Hindlimb muscle (tissue), 1 donor: ENCODE measurements at places on chromosomes 7 and 10.

- no peak for DNase-seq
Measured at GRCh38 chr7:18828994-18829857, 288.2 kb downstream of the TWIST1 start.

GRCh38 chr7:105600720-105601550, 19.6 kb upstream of the EFCAB10 start:
- DNase-seq: no peak

DNA sequence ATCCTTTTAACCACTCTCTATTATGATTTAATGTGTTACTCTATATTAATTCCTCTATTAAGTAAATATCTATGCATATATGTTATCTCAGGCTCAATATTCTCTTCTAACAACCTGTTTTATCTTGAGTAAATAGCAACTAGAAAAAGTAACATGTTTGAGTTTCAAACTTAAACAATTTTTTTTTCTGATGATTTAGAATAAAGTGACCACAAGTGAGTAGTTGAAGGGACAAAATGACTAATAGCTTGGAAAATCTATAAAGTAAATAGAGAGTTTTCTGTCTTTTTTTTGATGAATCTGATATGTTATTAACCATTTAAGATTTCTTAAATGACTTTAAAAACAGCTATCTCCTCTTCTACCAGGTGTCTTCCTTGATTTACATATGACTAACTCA, 483.8 kb downstream of the TFEC start:
- DNase-seq: no peak

- no peak for DNase-seq
Measured at GRCh38 chr10:130630135-130630534, 493.9 kb downstream of the GLRX3 start.

DNA sequence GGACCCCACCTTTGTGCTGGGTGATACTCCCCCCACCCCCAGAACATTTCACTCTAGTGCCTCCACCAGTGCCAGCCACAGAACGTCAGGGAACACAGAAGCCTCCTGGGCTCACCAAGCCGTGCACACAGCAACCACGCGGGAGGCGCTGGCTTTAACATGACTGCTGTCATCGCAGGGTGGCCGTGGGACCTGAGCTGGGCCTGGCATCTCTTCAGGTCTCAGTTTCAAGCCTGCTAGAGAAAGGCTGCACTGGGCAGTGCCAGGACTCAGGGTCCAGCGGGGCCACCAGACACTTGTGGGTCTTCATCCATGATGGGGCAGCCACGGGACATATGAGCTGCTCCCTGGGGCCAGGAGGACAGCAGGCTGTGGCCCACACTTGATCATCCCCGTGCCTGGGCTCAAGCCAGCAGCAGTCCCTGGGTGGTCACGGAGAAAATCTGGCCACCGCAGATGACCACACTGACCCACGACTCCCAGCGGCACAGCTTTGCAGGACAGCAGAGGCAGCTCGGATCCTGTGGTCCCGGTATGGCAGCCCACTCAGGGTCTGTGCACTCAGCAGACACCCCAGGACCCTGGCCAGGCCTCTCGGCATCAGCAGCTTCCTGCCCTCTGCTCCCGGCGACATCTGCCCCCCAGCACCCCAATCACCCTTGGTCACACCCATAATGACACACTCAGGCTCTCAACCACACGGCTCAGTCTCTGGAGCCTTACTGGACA, 44.2 kb downstream of the CAMK2B start:
- no peak for DNase-seq

DNA sequence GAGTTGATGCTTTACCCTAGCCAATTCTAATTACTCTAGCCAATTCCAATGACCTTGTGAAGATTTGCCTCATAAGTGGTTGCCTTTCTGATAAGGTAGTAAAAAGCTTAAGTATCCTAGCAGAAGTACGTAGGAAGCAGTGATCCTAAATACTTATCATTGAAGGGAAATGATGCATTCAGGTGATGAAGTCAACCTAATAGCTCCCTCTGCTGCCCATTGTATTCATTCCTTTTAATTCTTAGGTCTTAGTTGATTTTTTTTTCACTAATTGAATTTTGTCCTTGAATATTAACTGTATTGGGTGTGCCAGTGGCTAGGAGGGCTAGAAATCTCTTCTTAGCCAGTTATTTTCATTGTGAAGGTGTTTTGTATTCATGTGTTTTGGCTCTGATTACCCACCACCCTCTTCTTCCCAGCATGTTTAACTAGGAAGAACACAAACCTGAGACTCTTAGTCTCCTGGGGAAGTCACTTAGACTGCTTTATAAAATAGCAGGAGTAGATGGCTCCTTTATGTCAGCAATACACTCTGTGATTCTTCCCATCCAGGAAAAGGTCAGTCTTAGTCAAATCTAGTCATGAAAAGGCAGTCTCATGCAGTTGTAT, 46.3 kb downstream of the PLEKHA8 start:
- DNase-seq: no peak

- DNase-seq: no peak
Measured at GRCh38 chr10:44397476-44398225, 12.8 kb upstream of the CXCL12 start.

GRCh38 chr7:20038676-20039075, 178.5 kb downstream of the MACC1 start:
- DNase-seq: no peak

- DNase-seq: no peak
Measured at GRCh38 chr10:119872610-119872859, at the start of gene MCMBP. Gene MCMBP (minus strand): TSS chr10:119872843. CDS start chr10:119872584, 259 bp downstream.

GRCh38 chr10:1570416-1571051, 166.8 kb downstream of the ADARB2 start:
- DNase-seq: no peak

GRCh38 chr7:1899196-1899595, 229.1 kb downstream of the ELFN1 start:
- no peak for DNase-seq

GRCh38 chr7:61111-61510, 131.3 kb upstream of the FAM20C start:
- no peak for DNase-seq

GRCh38 chr10:69223028-69223342, 2.9 kb downstream of the HKDC1 start:
- DNase-seq: no peak

DNA sequence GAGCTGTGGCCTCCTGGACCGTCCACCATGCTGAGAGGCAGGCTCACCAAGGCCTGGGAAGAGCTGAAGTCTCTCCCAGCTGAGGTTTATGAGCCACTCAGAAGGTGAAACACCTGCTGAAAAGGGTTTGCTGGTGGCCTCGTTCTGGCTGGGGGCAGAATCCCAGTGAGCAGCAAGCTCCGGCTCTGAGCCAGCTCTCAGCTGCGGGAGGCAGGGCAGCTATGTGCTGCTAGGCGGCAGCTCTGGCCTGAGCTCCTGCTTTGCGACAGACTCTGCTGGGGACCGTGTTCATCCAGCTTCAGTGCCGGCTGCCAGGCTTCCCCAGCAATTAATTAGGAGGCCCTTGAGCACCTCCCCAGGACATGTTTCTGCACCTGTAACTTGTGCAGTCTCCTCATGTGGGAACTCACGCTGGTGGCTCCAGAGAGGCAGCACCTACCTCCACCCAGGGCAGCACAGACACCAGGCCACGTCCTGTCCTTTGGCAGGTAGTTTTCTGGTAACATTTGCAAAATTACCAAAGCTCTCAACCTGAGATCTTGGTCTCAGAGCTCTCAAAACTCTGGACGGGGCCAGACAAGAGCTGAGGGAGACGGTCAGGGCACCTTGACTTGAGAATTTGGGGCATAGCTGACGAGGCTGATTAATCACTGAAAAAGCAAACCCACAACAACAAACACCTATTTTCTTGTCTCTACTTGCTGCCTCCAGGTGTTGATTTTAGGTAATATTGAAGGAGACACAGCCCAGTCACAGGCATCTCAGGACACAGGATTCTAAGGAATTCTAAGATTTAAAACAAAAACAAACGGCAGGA, 185.0 kb downstream of the TCERG1L start:
- DNase-seq: no peak

DNA sequence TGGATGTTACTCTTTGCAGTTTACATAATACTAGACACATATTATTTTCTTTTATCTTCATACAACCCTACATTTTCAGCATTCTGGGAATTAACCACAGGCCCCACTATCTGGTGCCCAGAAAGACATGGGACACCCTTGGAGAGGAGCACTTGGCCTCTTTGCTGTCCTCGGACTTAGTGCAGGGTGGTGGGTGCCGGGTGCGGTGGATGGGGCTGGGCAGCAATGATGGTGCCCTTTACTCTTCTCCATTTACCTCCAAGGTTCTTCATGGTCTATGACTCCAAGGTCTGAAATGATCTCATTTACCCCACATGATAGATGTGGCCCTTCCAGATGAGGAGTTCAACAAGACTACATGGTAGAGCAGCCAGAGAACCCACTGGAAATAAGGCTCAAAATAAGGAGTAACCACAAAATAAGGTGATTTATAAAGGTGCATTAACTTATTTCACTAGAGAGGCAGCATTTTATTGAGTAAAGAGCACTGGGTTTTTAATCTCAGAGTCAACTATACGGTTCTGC, 56.2 kb upstream of the IGFBP3 start:
- no peak for DNase-seq

GRCh38 chr7:89456556-89456955, 661.0 kb upstream of the TEX47 start:
- no peak for DNase-seq

- DNase-seq: no peak
Measured at GRCh38 chr7:98315318-98315993, 34.0 kb downstream of the BRI3 start.

DNA sequence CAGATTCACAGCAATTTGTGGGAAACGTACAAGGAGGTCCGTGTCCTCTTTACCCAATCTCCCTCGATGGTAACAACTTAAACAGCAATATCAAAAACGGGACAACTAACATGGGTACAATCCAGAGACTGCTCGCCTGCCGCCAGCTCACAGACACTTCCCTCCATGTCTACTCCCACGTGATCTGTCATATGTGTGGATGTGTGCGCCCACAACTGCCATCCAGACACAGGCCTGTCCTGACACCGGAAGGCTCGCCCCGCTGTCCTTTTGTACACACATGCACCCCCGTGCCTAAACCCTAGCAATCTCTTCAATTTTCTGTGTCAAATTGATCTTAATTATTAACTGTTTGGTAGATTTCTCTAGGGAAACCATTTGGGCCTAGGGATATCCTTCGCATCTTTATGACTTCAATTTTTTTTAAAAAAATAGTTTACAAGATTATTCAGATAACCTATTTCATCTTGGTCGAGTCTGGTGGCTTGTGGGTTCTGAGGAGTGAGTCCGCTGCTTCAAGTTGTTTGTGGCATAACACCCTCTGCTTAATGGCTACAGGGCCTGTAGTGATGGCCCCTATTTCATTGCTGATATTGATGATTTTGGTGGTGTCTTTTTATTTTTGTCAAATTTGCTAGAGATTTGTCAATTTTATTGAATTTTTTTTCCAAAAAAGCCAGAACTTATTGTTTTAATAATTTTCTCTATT, 260.6 kb downstream of the MAD1L1 start:
- no peak for DNase-seq

DNA sequence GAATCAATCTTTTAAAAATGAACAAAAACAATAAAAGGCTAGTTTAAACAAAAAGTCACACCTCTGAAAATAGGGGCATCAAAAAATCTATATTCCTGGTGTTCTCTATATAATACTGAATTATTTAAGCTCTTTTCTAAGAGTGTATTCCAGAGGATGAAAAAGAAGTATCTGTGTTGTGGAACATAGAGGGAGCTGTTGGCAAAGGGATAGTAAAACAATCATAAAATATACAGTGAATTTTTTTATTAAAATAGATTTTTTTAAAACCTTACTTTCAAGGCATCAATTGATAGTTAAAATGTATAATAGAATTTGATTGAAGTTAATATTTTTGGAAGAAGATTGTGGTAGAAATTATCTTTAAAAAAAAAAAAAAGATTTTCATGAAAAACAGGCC, 1409.1 kb upstream of the CELF2 start:
- peak; percentile 20 for DNase-seq

- DNase-seq: no peak
Measured at GRCh38 chr7:128939861-128940410, 2.2 kb downstream of the IRF5 start.

GRCh38 chr10:89645742-89646172, 715 bp upstream of the PANK1 start:
- no peak for DNase-seq

GRCh38 chr7:16034353-16034752, 347.9 kb upstream of the MEOX2 start:
- DNase-seq: no peak

GRCh38 chr7:94656658-94656924, 658 bp upstream of the SGCE start:
- DNase-seq: peak; percentile 29

- no peak for DNase-seq
Measured at GRCh38 chr7:109215341-109215740, 645.7 kb downstream of the DNAJB9 start.

GRCh38 chr10:31602541-31603234, 283.7 kb downstream of the ZEB1 start:
- DNase-seq: peak; percentile 87

- DNase-seq: no peak
Measured at GRCh38 chr10:71486484-71487114, 89.9 kb downstream of the CDH23 start.

DNA sequence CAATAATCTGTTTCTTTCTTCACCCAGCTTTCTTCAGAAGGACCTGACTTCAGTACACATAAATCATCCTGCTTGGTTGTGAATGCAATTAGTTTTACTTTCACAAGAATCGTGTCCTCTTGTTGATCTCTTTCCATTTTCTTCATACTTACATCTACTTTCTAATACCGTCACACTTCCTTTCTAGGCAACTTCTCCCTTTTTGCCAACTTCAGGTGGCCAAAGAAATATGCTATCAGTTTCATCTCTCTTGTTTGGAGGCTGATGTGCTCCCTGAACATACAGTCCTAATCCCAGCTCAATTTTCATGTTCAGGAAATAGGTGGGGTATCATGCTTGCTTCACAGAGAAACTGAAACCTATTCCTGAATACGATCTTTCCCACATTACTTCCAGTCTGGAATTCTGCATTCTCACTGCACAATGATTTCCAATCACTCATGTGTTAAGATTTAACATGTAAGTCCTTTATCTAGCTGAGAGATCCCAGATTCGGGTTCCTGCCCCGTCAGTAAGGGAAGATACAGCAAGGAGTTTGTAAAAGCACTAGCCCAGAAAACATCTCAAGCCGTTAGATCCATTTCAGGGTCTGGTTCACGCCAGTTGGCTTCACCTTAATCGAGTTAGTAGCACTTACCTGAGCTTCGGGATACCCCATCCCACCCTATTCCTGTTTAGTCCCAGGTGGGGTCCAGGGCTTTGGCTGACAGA, 994 bp downstream of the SLC25A28 start:
- DNase-seq: peak; percentile 8

- no peak for DNase-seq
Measured at GRCh38 chr7:132592231-132592920, 16.1 kb upstream of the PLXNA4 start.

DNA sequence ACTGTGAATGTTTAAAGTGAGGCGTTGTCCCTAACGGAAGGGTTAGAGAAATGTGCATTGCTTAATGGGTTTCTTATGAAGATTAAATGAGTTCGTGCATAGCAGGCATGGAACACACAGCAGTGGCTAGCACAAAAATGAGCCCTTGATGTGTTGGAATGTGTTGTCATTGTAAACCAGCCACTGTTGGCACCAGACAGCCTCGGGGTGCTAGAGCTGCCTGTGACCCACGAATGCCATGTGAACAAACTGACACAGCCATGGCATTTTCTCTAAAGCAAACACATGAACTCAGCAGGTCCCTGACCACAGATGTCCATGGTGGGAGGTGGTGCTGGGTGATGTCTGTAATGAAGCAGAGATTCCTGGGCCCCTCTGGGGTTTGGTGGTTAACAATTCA, 111.1 kb upstream of the DPP6 start:
- no peak for DNase-seq

GRCh38 chr7:99953649-99954048, 22.2 kb downstream of the AZGP1 start:
- no peak for DNase-seq
